ENCODE measurements at places on chromosomes 2 and 18.

DNA sequence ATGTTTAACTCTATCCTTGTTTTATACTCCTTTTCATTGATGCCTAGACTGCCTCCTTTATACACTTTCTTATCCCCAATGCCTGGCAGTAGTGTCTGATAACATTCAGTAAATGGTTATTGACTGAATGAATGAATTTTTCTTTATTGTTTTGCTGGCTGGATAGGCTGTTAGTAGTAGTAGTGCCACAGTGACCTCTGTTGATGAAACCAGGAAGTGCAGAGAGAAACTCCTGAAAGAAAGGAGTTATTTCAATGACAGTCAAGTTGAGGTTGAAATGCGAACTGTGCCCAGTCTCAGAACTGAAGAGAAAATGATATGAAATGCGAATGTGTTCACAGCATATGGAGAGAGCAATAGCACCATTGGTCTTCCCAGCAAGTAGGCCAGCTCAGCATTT lies 26.8 kb upstream of the SLC9A2 start:
- no peak for DNase-seq

- no peak for DNase-seq
Measured at GRCh38 chr2:23940718-23941620, 706 bp downstream of the UBXN2A start.

DNA sequence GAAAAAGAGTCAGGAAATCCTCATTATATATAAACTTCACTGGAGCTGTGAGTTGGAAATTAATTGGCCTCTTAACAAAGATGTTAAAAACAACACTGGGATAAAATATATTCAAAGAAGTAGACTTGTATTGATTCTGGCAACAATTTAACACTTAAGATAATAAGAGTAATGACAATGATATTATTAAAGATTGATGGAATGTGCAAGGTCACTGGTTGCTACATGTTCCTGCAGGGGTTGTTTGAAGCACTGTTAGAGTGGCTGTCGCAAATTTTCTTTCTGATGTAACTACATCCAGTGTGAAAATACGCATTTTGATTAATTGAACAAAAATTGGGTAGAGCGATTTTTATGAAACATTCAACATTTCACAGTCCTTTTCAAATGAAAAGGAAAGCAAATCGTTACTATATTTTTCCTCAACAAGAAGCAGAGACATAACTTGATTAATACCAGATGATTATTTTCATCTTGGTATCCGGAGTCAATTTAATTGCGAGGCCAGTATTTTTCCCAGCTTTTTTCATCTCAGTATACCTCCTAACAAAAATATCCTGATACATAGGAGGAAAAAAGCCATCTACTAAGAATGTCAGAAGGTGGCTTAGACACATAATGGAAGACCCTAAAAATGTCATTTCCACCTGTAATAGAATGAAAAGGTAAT lies 6.1 kb downstream of the PTGR3 start:
- DNase-seq, result no peak

DNA sequence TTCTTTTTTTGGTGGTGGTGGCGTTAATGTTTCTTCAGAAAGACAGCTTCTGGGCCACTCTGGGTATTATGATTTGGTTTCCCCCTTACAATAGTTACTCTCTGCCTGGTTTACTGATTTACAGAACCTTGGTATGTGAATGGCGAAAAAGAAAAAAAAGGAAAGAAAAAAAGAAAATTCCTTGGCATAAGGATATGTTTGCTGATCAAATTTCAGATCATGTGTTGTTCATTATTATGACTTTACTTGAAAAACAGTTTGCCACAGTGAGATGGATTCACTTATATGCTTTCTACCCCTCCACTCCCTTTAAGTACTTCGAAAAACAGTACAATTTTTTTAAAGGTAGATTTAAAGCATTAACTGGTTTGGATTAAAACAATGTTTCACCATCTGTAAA lies 21.0 kb downstream of the BCL11A start:
- DNase-seq, result no peak

- DNase-seq, result peak; percentile 83
Measured at GRCh38 chr2:112692495-112692911, 28.3 kb upstream of the NT5DC4 start.

All from NCI-H1436 treated with DMSO at 0.1 percent for 48 hours (cell line).